Heart right ventricle (tissue), 16 donors: ENCODE measurements at places on chromosomes 3 and 15. TPM values are rescaled to one million over a fixed set of nuclear protein-coding genes. Genes with fewer than 3 reads are reported as not detected.

- H3K36me3 ChIP-seq = no peaks in the 10 kb centered on the region
- no peak overlapping the region for H3K4me3 ChIP-seq
- no peak overlapping the region for H3K27ac ChIP-seq
Observed at GRCh38 chr3:112470788-112471187, 28.5 kb downstream of the BTLA start.

DNA sequence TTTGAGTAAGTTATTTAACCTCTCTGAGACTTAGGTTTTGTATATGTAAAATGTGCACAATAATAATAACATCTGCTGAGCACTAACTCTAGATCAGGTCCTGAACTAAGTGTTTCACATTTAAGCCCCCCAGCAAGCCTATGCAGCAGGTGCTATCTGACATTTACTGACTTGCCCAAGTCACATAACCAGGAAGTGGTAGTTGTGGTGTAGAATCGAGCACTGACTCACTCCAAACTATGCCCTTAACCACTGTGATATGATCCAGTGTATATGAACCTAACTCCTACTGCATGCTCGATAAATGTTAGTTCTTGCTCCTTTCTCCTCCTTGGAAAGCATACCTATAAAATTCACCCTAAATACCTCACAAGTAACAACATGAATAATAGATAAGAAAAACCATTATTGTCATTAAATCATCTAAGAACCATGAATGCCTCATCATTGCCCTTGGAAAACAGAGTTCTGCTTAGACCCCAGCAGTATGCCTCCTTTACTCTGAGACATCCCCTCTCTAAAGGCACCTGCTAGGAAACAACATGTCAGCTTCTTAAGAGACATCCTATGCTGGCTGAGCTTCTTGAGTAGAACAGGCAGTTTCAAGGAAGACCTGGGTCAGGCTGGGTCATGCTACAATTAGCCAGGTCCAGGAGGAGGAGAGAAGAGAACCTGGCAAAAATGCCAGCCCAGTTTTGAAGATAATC lies 3.0 kb upstream of the SHC4 start:
- no peaks in the 10 kb centered on the region for H3K36me3 ChIP-seq
- no peak for DNase-seq
- H3K4me3 ChIP-seq = no peak overlapping the region

DNA sequence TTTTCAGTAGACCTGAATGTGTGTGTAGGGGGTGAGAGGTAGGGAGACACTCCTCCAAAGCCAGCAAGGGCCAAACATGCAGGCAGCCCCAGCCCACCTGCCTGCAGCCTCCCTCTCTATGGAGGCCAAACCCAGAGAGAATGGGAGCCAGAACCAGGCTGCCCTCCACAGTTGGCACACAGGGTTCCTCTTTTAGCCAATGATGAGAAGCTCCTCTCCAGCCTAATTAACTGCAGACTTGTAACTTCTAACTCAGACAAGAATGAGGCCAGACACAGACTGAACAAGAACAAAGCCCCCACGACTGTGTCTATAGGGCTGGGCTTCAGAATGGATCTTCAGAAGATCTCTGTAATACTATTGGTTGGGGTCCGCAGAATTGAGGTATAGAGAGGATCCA lies 12.3 kb upstream of the TLE3 start:
- peaks cover 35% of the 10 kb centered on the region for H3K4me1 ChIP-seq
- H3K27ac ChIP-seq = no peak overlapping the region
- H3K36me3 ChIP-seq = no peaks in the 10 kb centered on the region
- H3K27me3 ChIP-seq = no peaks in the 10 kb centered on the region
- H3K4me3 ChIP-seq = no peak overlapping the region

- peaks cover 33% of the 10 kb centered on the region for H3K4me1 ChIP-seq
- H3K27me3 ChIP-seq = no peaks in the 10 kb centered on the region
- DNase-seq = no peak
- no peak overlapping the region for H3K4me3 ChIP-seq
- H3K36me3 ChIP-seq = no peaks in the 10 kb centered on the region
Observed at GRCh38 chr3:26108846-26109489, 319.1 kb downstream of the OXSM start.

GRCh38 chr15:64443747-64444621 lies 16.4 kb upstream of the ZNF609 start:
- no peak overlapping the region for H3K4me3 ChIP-seq
- no peaks in the 10 kb centered on the region for H3K27me3 ChIP-seq
- peaks cover 24% of the 10 kb centered on the region for H3K4me1 ChIP-seq
- H3K36me3 ChIP-seq = peaks cover 50% of the 10 kb centered on the region
- peak overlapping the region; percentile 51 for H3K27ac ChIP-seq

GRCh38 chr15:86231864-86232721 lies 152.4 kb downstream of the AGBL1 start:
- no peak overlapping the region for H3K27ac ChIP-seq
- H3K36me3 ChIP-seq = no peaks in the 10 kb centered on the region

GRCh38 chr3:107599772-107600145 lies 77.0 kb downstream of the BBX start:
- H3K27me3 ChIP-seq = no peaks in the 10 kb centered on the region
- peak overlapping the region; percentile 53 for H3K4me3 ChIP-seq
- H3K27ac ChIP-seq = peak overlapping the region; percentile 80
- no peaks in the 10 kb centered on the region for H3K36me3 ChIP-seq
- DNase-seq = no peak

DNA sequence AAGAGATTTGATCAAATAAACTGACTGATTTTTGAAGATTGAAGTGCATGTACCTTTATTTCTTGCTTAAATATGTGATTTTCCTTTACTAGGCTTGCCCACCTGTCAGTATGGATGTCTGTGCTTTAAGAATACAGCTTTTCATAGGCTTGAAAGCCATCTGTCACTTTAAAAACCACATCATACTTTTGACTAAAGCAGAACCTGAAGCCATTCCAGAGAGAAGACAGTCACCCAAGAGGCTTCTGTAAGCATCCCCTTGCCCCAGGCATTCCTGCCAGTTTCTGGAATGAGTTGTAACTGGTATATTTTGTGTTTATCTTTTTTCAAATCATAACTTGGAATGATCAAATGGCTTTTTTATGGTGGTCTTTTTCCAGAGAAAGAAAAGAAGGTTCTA lies 24.0 kb downstream of the HPS3 start:
- no peaks in the 10 kb centered on the region for H3K27me3 ChIP-seq
- peaks cover 89% of the 10 kb centered on the region for H3K36me3 ChIP-seq
- DNase-seq = no peak
- H3K27ac ChIP-seq = no peak overlapping the region

- no peaks in the 10 kb centered on the region for H3K27me3 ChIP-seq
- no peak overlapping the region for H3K27ac ChIP-seq
- H3K4me1 ChIP-seq = no peaks in the 10 kb centered on the region
- no peak for DNase-seq
- no peaks in the 10 kb centered on the region for H3K36me3 ChIP-seq
Observed at GRCh38 chr3:100776746-100777145, 67.5 kb downstream of the TFG start.

DNA sequence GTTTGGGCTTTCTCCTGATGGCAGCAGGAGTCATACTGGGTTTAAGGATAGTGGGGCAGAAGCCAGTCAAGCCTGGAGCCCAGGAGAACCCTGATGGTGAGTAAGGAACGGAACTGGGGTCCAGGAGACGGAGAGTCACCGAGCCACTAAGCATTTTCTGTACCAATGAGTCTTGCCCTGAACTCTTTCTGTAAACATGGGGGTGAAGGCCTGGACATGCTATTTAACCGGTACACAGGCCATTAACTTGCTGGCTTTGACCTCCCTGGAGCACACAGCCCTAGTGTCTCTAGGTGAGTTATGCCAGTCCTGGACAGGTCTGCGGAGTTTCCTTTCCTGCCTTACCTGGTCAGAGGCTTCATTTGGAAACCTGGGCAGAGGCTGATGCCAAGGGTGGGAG lies 3.9 kb downstream of the SLC6A6 start:
- DNase-seq = no peak
- H3K36me3 ChIP-seq = no peaks in the 10 kb centered on the region
- H3K27ac ChIP-seq = no peak overlapping the region

GRCh38 chr3:55569033-55569599 lies 82.0 kb upstream of the WNT5A start:
- H3K4me3 ChIP-seq = no peak overlapping the region
- no peaks in the 10 kb centered on the region for H3K27me3 ChIP-seq
- no peaks in the 10 kb centered on the region for H3K4me1 ChIP-seq
- H3K27ac ChIP-seq = no peak overlapping the region

- H3K27ac ChIP-seq = no peak overlapping the region
- DNase-seq = no peak
- no peak overlapping the region for H3K4me3 ChIP-seq
- H3K27me3 ChIP-seq = no peaks in the 10 kb centered on the region
Observed at GRCh38 chr3:127768346-127769008, 53.8 kb downstream of the MGLL start.

- H3K27ac ChIP-seq = no peak overlapping the region
- no peaks in the 10 kb centered on the region for H3K27me3 ChIP-seq
- no peak overlapping the region for H3K4me3 ChIP-seq
- peaks cover 49% of the 10 kb centered on the region for H3K36me3 ChIP-seq
Observed at GRCh38 chr3:48501196-48501595, 2.8 kb downstream of the SHISA5 start.

- H3K36me3 ChIP-seq = peaks cover 38% of the 10 kb centered on the region
- peak overlapping the region; percentile 83 for H3K27ac ChIP-seq
- H3K4me1 ChIP-seq = peaks cover 44% of the 10 kb centered on the region
- H3K27me3 ChIP-seq = no peaks in the 10 kb centered on the region
- H3K4me3 ChIP-seq = no peak overlapping the region
Observed at GRCh38 chr3:114380233-114380651, 86.4 kb downstream of the TIGIT start.

- H3K36me3 ChIP-seq = no peaks in the 10 kb centered on the region
- H3K27ac ChIP-seq = peak overlapping the region; percentile 55
- no peaks in the 10 kb centered on the region for H3K27me3 ChIP-seq
Observed at GRCh38 chr3:124615896-124616543, 114.2 kb upstream of the UMPS start.

GRCh38 chr3:30629746-30630145 lies 23.3 kb downstream of the TGFBR2 start:
- H3K27ac ChIP-seq = peak overlapping the region; percentile 66
- H3K4me1 ChIP-seq = peaks cover 100% of the 10 kb centered on the region
- H3K27me3 ChIP-seq = no peaks in the 10 kb centered on the region
- DNase-seq = no peak
- H3K36me3 ChIP-seq = peaks cover 5% of the 10 kb centered on the region
- H3K4me3 ChIP-seq = no peak overlapping the region

DNA sequence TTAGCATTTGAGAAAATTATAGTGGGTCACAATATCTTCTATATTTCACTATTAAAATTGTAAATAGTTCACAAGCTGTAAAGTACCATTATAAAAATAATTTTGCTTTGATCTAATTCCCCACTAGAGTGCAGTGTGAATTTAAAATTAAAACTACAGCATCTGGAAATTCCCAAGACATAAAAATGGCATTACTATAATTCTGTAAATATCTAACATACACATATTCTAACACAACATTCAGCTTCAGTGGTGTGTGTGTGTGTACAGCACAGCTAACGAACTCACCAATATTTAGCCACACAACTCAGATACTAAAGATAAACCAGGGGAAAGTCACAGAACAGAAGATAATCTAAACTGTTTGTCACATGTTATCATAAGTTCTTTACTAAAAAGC lies 424.9 kb upstream of the ZNF385D start:
- DNase-seq = no peak
- H3K4me1 ChIP-seq = no peaks in the 10 kb centered on the region
- no peaks in the 10 kb centered on the region for H3K27me3 ChIP-seq
- no peak overlapping the region for H3K4me3 ChIP-seq

GRCh38 chr3:31610700-31611275 lies 78.1 kb downstream of the STT3B start:
- no peak overlapping the region for H3K4me3 ChIP-seq
- no peaks in the 10 kb centered on the region for H3K27me3 ChIP-seq
- H3K36me3 ChIP-seq = no peaks in the 10 kb centered on the region
- DNase-seq = peak; percentile 26
- peaks cover 1% of the 10 kb centered on the region for H3K4me1 ChIP-seq
- H3K27ac ChIP-seq = no peak overlapping the region

DNA sequence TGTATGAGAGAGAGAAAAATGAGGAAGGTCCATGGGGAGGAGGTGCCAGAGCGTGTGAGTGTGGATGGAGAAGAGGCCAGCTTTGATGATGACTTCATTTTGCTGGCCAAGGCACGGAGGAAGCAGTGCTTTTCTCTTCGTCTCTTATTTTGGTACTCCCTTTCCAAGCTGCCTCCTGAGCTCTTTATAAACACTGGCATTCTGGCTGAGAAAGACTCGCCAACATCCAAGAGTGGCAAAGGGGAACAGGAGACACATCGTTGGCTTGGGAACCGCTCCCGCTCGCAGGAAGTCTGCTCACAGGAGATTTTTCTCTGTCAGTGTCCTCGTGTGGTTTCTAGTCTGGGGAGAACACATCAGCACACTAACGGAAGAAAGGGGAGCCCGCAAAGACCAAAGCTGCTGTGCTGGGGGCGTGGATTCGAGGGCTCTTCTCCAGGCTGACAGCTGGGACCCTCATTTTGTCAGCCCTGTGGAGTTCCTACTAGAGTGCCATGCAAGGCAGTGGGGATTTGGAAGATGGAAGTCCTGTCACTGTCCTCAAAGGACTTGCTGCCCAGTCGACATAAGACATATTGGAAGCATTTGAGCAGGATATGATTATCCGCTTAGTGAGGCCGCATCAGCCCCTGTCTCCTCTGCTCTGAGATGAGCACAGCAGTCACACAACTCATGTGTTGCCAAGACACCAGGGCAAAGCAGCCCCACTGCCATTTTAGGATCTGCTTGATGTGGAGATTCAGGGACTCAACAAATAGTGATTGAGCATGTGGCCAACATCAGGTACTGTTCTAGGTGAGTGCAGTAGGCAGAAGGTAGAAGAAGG lies 8.0 kb upstream of the SEMA4B start:
- DNase-seq = no peak
- no peaks in the 10 kb centered on the region for H3K36me3 ChIP-seq
- no peaks in the 10 kb centered on the region for H3K27me3 ChIP-seq

DNA sequence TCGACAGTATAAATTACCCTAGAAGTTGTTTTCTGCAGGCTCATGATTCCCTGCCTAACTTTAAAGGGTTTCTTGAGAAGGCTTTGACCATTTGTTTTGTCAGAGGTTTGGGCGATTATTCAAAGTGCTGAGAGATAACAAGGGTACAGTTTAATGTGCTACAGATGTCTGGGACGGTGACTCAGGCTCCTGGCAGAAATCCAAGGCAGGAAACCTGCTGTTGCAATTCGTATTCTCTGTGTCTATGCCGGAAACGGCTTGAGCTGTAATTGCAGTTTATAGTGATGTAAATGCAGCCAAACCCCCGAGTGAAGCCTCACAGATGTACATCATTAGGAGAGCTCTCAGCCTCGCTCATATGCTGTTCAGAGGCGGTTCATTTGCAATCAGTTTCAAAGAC lies 65.6 kb downstream of the SYNPR start:
- peaks cover 6% of the 10 kb centered on the region for H3K4me1 ChIP-seq
- no peaks in the 10 kb centered on the region for H3K36me3 ChIP-seq
- DNase-seq = peak; percentile 47
- no peak overlapping the region for H3K27ac ChIP-seq

GRCh38 chr15:71651750-71652186 lies 158.6 kb upstream of the NR2E3 start:
- H3K36me3 ChIP-seq = no peaks in the 10 kb centered on the region
- no peaks in the 10 kb centered on the region for H3K27me3 ChIP-seq
- no peak overlapping the region for H3K27ac ChIP-seq
- H3K4me1 ChIP-seq = peaks cover 57% of the 10 kb centered on the region
- DNase-seq = no peak

Gene KBTBD13
- 4.6 TPM for total RNA-seq

Gene PML
- 19.4 TPM for total RNA-seq

Gene MAP4
- total RNA-seq = 456 TPM

Gene ADAMTS9
- 17.2 TPM for total RNA-seq

Gene DPPA4
- not detected for total RNA-seq

Gene TM4SF4
- not detected for total RNA-seq

Gene ASB14
- 11.5 TPM for total RNA-seq

Gene PLCH1
- 0.61 TPM for total RNA-seq

Gene ATP2C1
- 56.9 TPM for total RNA-seq

Gene C15orf62
- total RNA-seq = not detected

Gene HAUS2
- total RNA-seq = 13.4 TPM

Gene DAZL
- total RNA-seq = not detected

Gene PRTG
- 0.95 TPM for total RNA-seq

Gene CADPS
- total RNA-seq = 16.1 TPM

Gene IL16
- 3.4 TPM for total RNA-seq
